Colonic mucosa (tissue), 4 donors: ENCODE measurements at places on chromosomes 12 and 14. TPM values are rescaled to one million over a fixed set of nuclear protein-coding genes. Genes with fewer than 3 reads are reported as not detected.

The SOAT2 gene
- total RNA-seq = not detected

The SLC25A47 gene
- total RNA-seq = not detected

The KRT79 gene
- total RNA-seq = not detected

The GUCY2C gene
- 74.6 TPM for total RNA-seq
